ENCODE measurements at places on chromosomes 5 and 9.
A peak's percentile ranks its signal among the peaks of the same experiment; 100 is the strongest.

DNA sequence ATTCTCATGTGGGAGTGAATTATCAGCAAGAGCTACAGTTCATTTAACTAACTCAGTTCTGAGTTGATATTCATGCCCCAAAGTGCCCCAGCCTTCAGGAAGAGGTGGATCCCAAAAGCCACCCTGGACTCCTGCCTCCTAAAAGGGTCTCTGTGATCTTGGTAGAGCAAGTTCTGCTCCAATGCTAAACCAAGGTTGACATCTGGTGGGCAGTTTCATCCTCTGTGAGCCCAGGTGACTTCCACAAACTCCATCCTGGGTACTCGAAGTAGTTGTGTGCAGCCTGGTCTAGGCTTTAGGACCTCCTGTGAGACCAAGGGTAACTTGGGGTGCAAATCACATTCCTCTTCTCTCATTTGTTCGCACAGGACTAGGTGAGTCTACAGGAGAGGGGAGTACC lies 816.8 kb downstream of the MTRR start:
- DNase-seq, result peak; percentile 6

- peak; percentile 98 for DNase-seq
These were observed 30.4 kb downstream of the JADE2 start for GRCh38 chr5:134555890-134556311.

GRCh38 chr5:170885809-170886208 lies 24.0 kb downstream of the RANBP17 start:
- DNase-seq, result no peak

DNA sequence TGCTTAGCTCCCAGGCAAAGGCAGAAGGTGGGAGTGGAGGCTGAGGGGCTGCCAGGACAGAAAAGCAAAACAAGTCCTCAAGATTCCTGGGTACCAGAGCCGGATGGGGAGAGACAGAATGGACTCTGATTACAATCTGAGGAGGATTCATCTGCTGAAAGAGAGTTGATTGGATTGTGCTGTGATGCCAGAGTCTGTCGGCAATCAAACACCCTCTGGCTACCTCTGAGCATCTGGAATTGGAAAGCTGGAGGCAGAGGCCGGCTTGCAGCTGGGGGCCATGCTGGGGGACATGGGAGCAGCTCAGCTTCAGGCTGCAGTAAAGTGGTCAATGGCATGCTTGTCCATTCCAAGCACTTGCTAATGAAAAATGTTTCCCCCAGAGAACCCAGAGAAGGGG lies 59.3 kb downstream of the ASTN2 start:
- DNase-seq, result no peak

DNA sequence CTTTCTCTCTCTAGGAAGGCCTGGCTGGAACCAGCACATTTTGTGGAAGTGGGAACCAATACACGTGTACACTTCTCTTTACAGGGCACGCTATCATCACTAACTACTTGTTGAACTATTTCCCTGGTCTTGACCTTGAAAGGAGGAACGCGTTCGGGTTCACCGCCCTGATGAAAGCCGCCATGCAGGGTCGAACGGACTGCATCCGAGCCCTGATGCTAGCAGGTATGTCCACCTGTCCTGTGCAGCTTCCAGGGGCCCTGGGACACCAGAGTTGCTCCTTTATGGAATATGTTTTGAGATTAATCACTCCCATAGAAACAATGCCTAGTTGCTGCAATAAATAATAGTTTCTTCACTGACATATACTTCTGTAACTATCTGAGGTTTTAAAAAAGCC lies 74.1 kb downstream of the ANKRD33B start:
- DNase-seq, result no peak

DNA sequence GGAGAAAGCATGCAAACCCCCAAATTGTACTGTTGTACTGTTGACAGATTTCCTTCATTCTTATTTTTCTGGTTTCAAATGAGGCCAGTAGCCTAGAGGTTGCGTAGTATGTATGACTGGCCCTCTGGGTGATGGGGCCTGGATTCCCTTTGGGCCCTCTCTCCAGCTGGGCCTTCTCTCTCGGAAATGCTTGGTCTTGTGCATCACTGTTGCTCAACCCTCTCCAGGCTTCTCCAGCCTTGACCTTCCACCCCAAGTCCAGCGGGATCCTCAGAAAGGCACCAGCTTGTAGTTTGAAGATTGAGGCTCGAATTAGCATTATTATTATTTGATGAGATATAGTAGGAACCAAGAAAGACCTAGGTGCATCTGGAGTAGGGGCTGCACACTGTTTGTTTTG lies 87.0 kb downstream of the ANGPTL2 start:
- no peak for DNase-seq

DNA sequence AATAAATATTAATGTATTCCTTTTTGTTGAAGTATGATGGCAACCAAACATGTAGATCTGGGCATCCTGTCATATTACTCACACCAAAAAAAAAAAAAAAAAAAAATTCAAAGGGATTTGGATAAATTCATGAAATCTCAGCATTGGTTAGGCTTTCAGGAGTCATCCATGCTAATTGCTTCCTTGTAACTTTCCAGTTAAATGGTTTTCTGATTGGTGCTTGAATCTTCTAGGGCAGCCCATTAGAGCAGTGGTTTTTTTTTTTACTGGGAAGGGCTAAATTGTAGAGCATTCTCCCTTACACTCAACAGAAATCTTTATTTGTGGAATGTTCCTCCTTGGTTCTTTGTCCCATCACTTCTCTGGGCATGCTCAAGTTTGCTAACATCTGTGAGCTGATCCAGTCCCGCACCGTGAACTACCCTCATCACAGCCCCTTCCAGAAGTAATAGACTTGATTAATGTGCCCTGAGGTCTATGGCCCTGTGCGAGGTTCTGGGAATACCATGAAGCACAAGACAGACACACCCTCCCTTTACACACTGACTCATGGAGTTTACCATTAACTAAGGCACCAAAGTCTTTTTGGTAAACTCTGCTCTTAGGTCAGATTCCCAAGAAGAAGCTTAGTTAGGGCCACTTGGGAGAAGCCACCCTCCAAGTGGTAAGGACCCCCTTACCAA lies 56.0 kb downstream of the RGS3 start:
- peak; percentile 79 for DNase-seq

- DNase-seq, result peak; percentile 38
These were observed 113.8 kb downstream of the TMC1 start for GRCh38 chr9:72635197-72635596.

DNA sequence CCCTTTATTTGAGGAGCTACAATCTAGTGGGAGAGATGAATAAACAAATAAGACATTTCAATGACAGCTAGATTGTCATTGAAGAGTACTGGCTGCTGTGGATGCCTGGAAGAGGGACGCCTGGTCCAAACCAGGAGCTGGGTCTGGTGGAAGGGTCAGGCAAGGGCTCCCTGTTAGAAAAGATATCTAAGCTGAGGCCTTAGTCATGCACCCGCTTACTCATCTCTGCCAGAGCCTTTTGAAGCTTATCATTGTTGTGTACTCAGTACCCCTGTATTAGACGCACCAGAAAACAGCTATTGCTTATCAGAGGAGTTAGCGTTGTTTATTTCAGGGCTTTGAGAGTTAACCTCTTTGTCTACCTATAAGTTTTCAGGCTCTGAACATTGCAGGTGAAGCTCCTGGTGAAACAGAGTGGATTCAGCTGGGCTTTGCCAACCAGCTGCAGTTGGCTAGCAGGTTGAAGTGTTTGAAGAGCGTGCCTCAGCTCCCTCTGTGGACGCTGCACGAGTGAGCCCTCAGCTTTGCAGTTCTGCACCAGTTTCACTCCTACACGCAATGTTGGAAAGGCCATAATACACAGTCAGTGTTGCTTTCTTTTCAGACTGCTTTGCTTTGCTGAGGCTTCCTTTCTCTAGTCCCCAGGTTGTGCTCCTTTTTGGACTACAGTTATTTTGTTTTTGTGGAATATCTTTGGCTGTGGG lies 5.6 kb upstream of the GPR151 start:
- DNase-seq, result no peak

- DNase-seq, result no peak
These were observed 17.1 kb downstream of the F2R start for GRCh38 chr5:76733049-76733417.

DNA sequence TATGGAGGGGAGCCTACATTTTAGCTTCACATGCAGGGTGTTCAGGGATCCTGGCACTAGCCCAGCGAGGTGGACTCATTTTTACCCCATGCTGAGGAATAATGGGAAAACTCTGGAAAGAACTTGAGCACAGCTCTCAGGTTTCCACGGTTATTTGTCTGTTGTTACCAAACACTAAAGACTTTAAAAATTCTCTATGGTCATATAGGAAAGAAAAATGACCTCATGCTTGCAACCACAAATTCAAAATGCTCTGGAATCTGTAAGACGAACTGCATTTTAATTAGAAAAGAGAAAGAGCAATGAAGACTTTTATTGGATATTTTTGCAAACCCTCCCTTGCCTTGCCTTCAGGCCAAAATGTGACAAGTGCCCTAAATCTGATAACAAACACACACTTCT lies 606.9 kb downstream of the EBF1 start:
- DNase-seq, result peak; percentile 18

- peak; percentile 91 for DNase-seq
These were observed 30.1 kb downstream of the QRFP start for GRCh38 chr9:130866474-130866965.

DNA sequence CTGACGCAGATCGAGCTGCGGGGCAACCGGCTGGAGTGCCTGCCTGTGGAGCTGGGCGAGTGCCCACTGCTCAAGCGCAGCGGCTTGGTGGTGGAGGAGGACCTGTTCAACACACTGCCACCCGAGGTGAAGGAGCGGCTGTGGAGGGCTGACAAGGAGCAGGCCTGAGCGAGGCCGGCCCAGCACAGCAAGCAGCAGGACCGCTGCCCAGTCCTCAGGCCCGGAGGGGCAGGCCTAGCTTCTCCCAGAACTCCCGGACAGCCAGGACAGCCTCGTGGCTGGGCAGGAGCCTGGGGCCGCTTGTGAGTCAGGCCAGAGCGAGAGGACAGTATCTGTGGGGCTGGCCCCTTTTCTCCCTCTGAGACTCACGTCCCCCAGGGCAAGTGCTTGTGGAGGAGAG lies 4.6 kb upstream of the PHYHD1 start:
- peak; percentile 63 for DNase-seq

GRCh38 chr9:99421369-99421768 lies 199.3 kb downstream of the SEC61B start:
- no peak for DNase-seq

- DNase-seq, result peak; percentile 2
These were observed 433.1 kb upstream of the CDH18 start for GRCh38 chr5:20420991-20421595.

GRCh38 chr5:151093476-151093889 lies 12.6 kb upstream of the TNIP1 start:
- DNase-seq, result peak; percentile 95

DNA sequence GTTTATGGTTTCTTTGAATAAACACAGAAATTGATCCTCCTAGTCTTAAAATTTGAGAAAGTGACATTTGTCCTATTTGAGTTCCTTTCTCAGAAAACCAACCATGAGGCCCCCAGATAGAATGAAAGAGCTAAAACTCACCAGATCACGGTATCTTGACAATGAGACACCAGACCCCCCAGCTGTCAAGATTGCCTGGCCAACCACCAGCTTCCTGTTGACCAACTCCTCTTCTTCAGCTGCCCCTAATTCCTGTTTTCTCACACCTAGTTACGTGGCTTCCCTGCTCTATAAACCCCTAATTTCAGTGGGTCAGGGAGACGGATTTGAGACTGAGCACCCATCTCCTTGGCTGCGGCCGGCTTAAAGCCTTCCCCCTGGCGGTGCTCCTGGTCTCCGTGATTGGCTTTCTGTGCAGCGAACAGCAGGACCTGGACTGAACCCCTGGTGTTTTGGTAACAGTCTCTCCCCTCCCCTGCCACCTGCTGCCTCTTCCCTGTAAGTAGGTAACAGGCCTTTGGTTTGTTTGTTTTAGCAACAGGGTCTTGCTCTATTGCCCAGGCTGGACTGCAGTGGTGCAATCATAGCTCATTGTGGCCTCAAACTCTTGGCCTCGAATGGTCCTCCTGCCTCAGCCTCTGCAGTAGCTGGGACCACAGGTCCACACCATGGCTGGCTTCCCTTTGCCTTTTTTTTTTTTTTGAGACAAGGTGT lies 4.8 kb upstream of the ENTPD2 start:
- no peak for DNase-seq

- no peak for DNase-seq
These were observed 388.0 kb downstream of the CDH12 start for GRCh38 chr5:22465177-22465576.

DNA sequence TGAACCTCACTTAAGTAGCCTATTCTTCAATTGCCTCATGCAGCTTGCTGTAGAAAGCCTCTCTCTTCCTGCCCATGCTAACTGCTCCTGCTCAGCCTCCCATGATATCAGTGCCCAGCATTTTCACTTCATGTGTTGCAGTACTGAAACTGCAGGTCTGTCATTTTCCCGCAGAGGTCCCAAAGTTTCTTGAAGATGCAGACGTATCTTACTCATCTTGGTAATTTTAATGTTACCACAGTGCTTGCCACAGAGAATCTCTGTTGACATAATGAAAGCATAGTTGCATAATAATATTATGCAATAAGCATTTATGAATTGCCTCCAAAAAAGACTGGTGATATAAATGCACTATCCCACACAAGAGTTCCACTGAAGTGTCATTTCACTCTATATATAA lies 561.1 kb upstream of the DAP start:
- peak; percentile 46 for DNase-seq

GRCh38 chr5:128538250-128539037 lies 399 bp upstream of the FBN2 start:
- DNase-seq, result no peak

DNA sequence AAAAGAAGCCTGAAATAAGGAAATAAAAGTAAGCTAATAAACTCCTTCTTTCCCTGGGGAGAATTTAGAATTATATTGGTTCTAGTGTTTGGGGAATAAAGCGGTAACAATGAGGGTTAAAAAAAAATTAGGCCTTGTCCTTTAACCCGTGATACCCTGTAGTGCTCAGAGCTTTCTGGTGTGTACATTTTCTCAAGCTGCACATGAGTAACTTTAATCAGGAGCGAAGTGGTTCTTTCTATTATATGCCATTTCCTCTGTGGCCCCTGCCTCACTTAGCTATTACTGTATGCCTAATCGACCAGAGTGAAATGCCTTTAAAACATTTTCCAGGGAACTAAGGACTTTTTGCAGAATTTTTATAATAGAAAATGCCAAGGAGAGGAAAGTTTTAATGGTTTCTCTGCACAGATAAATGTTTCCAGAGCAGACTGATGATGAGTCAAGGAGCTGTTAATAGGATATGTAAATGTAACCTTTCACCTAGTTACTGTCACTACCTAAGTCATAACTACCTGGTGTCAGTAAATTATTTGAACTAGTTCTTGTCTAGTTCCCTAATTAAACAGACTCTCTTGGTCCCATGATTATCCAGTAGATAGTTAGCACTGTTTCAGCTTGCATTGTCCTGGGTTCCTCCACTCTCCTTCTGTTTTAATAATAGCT lies 7.6 kb downstream of the PAM start:
- peak; percentile 46 for DNase-seq
